ENCODE measurements at places on chromosomes 4 and X.

DNA sequence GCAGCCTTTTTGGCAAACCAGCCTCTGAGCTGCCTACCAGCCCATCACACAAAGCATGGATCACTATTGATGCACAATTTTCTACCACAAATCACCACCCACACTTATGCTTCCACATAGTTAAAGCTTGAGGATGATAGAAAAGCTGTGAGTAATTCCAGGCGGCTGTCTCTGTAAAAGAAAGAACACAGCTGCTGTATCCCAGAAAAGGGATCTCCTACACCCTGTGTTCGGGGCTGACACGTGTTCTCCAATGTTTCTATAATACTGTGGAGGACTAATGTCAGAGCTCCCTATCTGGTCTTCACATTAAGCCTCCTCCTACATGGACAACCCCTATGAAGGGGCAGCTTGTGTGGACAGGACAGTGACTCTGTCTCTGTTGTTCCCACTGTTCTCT is 12.5 kb upstream of the BRS3 start:
- no peak for DNase-seq

GRCh38 chr4:71584585-71584984 is 199.3 kb downstream of the GC start:
- DNase-seq = no peak

DNA sequence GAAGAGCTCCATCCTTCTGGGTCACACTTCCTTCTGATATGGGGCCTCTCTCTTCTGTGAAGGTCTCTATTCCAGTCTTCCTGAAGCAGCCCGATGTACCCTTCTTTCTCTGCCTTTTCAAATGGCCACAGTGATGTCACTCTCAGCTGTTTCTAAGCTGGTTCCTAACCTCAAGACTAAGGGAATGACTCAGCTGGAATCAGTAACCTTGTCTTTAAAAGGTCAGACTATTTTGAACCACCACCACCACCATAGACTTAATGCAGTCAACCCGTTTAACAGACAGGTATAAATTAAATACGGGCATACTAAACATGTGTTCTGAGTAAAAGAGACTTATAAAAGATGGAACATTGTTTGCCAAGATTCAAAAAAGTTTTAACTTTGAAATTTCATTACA is 121.0 kb downstream of the PPA2 start:
- no peak for DNase-seq

- DNase-seq = no peak
These were observed 302.5 kb downstream of the PCDH7 start for GRCh38 chr4:31022702-31023101.

Data from activated naive CD4-positive, alpha-beta T cell (primary cell).